ENCODE measurements at places on chromosomes 7 and 10. TPM values are rescaled to one million over a fixed set of nuclear protein-coding genes. Genes with fewer than 3 reads are reported as not detected.
A peak's percentile ranks its signal among the peaks of the same experiment; 100 is the strongest.

- no peak for DNase-seq
Observed at GRCh38 chr7:18018296-18019215, 9.1 kb downstream of the PRPS1L1 start.

DNA sequence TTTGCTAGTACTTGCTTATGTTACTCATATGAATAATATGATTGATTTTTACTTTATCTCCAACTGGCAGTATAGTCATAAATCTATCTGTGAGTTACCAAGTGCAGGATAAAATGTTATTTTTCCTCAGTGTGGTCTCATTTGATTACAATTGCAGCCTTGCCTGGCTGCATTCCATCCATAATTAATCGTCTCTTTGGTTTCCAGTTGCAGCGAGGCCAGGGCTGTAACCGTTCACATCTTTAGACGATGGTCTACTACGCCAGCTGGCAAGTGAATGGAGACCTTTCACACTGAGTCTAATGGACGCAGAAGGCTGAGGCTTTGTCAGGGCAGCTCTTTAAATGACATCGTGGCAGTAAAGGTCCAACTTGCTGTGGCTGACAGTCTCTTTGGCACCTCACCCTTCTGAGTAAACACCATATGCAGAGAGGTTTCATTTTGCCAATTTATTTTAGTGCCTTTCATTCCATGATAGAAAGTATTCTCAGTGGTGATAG is 84.0 kb downstream of the ARL4A start:
- peak; percentile 52 for DNase-seq

GRCh38 chr10:100970914-100971811 is 1.9 kb downstream of the SEMA4G start:
- DNase-seq: no peak

DNA sequence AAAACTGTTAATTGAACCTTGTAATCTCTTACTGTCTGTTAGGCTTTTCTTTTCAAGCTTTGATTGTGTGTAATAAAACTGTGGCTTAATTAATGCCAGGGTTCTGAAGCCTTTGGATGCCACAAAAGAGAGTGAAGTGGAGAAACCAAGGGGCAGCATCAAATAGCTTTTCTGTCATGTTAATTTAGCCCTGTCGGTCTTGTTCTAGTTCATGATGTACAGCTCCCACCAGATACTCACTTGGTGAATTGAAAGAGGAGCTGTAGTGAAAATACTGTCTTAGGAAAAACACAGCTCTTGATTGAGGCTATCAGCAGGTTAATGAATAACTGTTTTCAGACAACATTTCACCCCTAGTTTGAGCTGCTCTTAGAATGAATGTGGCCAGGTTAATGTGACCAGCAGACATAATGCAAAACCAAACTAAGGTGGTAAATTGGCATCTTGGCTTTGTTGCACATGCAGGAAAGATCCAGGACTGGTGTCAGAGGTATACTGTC is 94.2 kb downstream of the POLL start:
- DNase-seq: no peak

- no peak for DNase-seq
Observed at GRCh38 chr7:104414216-104414615, 85.8 kb downstream of the LHFPL3 start.

- no peak for DNase-seq
Observed at GRCh38 chr10:84097787-84098353, 41.4 kb upstream of the GHITM start.

GRCh38 chr10:122450353-122450990 is 4.0 kb upstream of the ARMS2 start:
- DNase-seq: no peak

GRCh38 chr10:5691786-5692185 is 7.1 kb downstream of the TASOR2 start:
- no peak for DNase-seq

CACNA2D1 gene
- not detected for total RNA-seq

Data from A172 (cell line).